Fibroblast of the aortic adventitia (primary cell): ENCODE measurements at places on chromosomes 16 and 17.

DNA sequence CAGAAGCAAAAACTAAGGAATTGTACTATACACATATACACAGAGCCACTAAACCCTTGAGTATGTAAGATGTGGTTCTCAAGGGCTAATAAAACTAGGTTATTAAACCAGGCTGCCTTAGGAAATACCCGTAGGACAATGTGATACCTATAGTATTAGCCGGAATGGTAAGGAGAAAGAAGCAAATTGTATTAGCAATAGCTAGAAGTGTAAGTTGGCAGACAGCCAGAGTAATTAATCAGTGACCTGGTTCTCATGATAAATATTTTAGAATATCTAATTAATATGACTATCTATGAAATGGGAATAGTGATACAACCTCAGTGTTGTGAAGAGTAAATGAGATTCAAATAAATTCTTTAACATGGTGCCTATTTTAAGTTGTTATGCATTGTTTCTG lies 18.6 kb downstream of the GDPD1 start:
- DNase-seq: no peak

DNA sequence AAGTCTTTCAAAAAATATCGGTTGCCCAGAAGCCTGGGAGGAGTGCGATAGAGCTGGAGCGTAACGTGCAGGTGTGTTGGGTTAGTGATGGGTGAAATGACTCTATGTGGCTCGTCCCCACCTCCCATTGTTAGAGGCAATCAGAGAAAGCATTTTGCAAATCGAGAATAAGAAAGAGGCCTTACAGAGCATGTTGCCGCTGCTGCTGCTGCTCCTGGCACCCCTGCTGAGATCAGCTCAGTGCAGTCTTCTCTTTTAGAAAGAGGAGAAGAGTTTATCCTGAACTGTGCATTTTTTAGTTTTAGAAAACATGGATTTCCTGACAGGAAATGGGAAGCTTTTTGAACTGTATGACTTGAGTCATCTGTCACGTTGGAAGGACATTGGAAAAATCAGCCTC lies 774.5 kb upstream of the RBFOX1 start:
- no peak for DNase-seq

- no peak for DNase-seq
Measured at GRCh38 chr17:44547625-44548267, 9.5 kb upstream of the FZD2 start.

GRCh38 chr17:43900183-43900857 lies 7.0 kb downstream of the MPP2 start:
- peak; percentile 72 for DNase-seq

DNA sequence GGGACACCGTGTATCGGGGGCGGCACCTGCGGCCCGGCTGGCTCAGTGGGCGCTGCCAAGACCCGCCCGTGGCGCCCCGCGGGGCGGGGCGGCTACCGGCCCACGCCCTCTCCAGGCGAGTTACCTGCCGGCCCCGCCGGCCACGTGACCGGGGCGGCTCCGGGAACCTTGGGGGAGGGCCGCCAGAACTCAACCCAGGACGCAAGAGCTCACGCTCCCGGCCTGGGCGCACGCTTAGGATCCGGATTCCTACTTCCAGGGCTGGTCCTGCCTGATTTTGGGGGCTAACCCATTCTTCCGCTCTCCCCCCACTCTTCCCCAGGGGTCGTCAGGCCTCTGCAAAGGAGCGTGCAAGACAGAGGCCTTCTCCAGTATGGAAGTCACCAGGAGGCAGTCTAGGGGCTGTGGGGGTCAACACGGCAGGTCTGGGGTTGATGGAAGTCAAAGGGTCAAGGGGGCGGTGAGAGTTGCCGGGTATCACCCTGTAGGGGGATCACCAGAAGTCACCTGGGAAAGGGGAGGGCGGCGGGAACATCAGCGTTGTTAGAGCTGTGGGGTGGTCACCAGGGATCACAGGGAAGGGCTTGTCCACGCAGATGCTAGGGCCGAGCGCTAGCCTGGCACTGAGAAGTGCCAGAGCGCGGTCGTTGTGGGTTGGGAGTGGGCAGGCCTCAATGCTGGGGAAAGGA lies 354 bp upstream of the ESRP2 start:
- DNase-seq: no peak

DNA sequence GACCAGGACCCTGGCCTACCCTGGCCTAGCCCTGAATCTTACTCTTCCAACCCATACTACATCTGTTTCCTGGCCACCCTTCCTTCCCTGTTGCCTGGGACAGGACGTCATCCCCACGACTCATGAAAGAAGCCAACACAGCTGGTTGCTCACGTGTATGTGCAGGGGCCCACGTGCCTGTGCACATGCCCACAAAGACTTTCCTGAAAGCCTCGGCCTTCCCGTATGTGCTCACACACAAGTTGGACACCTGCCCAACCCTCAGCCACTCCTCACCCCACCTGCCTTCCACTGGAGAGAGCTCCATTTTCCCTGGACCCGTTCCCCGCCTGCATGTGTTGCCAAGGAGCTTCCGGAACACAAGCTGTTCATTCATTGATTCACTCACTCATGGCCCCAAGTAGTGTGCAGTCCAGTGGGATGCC lies 7.0 kb downstream of the PLXDC1 start:
- peak; percentile 95 for DNase-seq
